Eye (tissue), 1 donor: ENCODE measurements at places on chromosomes 1 and 21.
A peak's percentile ranks its signal among the peaks of the same experiment; 100 is the strongest.

GRCh38 chr21:14753466-14754258 lies 207.5 kb upstream of the SAMSN1 start:
- DNase-seq = no peak

- DNase-seq = no peak
Observed at GRCh38 chr1:55645270-55645669, 430.1 kb upstream of the USP24 start.

DNA sequence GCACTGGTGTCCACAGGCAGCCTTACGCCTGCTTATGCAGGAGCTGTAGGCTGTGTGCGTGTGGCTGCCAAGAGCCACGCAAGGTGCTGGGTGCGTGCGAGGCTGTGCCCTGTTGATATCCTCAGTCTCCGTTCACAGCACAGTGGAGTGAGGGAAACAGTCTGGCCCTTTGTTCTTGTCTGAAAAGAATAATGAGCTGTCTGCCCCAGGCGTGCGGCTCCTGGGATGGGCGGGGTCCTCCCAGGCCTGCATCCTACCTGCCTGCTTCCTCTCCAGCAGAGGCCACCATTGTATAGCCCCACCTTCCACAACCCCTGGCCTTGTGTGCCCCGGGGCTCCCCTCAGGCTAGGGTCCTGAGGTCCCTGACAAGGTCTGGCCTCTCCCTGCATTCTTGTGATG lies 47.0 kb upstream of the KDM4A start:
- DNase-seq = no peak

- DNase-seq = peak; percentile 65
Observed at GRCh38 chr1:172719694-172720138, 60.8 kb downstream of the FASLG start.

GRCh38 chr1:31757204-31757679 lies 6.9 kb downstream of the ADGRB2 start:
- DNase-seq = no peak

DNA sequence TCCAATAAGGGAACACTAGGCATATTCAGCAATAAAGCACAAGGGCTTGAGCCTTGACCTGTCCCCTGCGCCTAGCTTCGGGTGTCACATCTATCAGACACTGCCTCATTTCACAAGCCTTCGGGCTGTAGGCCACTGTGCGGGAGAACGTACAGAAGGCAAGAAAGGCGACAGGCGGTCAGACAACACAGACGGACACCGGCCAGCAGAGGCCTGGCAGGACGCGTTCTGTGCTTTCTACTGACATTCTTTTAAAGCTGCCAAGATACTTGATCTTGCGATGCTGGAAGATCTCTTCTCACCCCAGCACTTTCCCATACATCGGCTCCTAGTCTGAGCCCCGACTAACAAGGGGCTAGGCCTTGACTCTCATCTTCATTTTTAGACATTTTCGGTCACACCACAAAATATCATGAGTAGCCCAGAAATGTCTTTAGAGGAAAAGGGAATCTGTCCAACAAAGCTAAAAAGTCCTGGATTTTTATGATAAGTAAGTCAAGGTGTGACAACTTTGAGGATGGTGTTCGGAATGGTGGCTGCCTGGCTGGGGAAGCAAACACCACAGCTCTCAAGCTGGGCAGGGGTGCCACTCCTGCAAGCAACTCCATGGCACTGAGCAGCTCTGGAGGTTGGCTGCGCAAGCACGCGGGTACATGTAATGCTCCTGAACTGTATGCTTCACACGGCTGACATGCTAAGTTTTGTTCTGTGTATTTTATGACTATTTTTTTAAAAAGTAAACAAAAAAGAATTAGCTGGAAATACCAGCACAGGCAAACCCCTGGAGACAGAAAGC lies 18.7 kb downstream of the RIPK4 start:
- DNase-seq = no peak

- DNase-seq = no peak
Observed at GRCh38 chr1:62307446-62307845, 11.8 kb downstream of the KANK4 start.

- no peak for DNase-seq
Observed at GRCh38 chr1:50967416-50968157, 2.5 kb upstream of the CDKN2C start.

GRCh38 chr1:203080456-203080855 lies 5.4 kb downstream of the MYOG start:
- no peak for DNase-seq

DNA sequence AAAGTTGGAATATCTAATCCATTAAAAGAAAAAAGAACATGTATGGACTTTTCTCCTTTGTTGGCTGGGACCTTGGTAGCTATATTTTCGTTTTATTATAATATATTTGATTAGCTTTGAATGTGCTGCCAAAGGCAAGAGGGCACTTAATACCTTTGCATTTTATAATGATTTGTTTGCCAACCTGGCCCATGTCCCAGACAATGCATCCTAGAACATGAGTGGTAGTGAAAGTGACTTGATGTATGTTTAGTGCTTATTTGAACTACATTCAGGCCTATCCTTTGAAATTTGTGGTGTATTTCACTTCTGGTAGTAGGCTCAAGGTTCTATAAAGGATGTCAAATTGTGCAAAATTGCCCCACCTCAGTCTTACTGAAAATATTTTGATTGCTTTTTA lies 25.9 kb downstream of the CACHD1 start:
- DNase-seq = no peak

DNA sequence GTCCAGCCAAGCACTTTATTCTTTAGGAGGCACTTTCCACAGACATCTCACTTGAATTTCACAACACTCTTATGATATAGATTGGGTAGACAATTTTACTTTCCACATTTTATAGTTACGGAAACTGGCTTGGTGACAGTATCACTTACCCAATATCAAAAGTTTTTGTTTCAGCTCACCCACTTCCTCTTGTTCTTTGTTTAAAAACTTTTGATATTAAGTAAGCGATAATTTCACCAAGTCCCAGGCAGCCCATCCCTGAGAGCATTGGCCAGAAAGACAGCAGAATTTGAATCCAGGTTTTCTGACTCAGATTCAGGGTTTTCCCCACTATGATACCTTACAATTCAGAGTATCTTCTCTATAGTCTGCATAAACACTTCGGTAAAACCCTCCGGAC lies 60.0 kb downstream of the LRIG2 start:
- no peak for DNase-seq

DNA sequence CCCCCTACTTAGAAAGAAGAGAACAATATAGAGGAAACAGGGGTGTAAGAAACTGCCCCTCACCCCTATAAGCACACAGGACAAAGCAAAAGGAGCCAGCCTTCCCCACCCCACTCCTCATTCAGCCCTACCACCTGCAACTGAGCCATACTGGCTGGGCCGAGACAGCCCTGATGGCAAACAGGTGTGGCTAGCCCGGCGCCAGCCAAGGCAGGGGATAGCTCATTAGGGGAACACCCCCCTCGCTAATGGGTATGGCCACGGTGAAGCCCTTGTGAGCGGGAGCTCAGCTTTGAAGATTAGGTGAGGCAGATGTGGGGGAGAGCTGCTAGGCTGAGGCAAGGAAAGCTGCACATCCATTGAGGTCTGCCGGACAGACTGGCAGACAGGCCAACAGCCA lies 65.5 kb downstream of the ERI3 start:
- DNase-seq = no peak

- no peak for DNase-seq
Observed at GRCh38 chr1:52360595-52360968, 5.4 kb downstream of the CC2D1B start.

GRCh38 chr1:207944571-207944970 lies 33.6 kb upstream of the CD34 start:
- no peak for DNase-seq

DNA sequence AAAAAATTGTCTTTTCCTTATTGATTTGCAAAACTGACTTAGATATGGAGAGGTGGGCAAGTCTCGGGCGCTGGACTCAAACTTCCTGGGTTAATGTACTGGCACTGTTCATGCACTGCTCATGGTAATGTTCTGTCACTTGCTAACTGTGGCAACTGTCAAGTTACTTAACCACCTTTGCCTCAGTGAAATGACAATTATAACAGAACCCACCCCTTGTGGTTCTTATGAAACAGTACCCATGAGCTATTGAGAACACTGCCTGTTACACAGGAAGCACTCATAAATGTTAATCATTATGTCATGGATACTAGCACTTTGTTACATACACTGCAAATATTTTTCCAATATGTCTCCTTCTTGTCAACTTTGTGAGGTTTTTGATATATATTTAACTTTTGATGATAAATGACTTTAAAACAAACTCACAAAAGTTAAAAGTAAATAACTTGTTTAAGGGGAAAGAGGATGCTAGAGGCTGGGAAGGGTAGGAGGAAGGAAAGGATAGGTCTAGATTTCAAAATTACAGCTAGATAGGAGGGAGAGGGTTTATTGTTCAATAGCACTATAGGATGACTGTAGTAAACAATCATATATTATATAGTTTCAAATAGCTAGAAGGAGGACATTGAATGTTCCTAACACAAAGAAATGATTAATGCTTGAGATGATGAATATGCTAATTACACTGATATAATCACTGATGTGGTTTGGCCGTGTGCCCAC lies 342.5 kb downstream of the ADGRL2 start:
- DNase-seq = no peak

GRCh38 chr1:17862121-17862520 lies 107.0 kb downstream of the ACTL8 start:
- no peak for DNase-seq

GRCh38 chr1:100239961-100240360 lies 9.7 kb downstream of the DBT start:
- no peak for DNase-seq

DNA sequence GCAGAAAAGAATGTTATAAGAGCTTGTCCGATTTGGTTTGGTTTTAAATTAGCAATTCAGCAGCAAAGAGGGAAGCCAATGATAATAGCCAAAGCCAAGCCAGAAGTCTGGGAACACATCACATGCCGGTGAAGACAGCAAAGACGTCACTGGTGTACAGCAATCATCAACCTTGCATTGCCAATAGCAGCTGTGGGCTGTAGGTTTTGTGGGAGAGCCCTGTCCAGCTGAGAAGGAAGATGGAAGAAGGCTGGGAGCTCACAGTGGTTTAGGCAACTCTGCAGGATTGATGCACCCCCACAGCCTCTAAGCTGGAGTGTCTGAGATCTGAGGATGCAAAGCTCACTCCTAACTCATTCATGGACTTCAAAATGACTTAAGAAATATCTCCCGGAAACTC lies 338.7 kb downstream of the SIPA1L2 start:
- DNase-seq = no peak

- no peak for DNase-seq
Observed at GRCh38 chr1:86906419-86906818, 7.5 kb downstream of the SELENOF start.
